Frontal cortex (tissue), 4 donors: ENCODE measurements at places on chromosomes 13 and 19.

GRCh38 chr13:50016444-50016843 is 1.2 kb downstream of the KCNRG start:
- DNase-seq = no peak

DNA sequence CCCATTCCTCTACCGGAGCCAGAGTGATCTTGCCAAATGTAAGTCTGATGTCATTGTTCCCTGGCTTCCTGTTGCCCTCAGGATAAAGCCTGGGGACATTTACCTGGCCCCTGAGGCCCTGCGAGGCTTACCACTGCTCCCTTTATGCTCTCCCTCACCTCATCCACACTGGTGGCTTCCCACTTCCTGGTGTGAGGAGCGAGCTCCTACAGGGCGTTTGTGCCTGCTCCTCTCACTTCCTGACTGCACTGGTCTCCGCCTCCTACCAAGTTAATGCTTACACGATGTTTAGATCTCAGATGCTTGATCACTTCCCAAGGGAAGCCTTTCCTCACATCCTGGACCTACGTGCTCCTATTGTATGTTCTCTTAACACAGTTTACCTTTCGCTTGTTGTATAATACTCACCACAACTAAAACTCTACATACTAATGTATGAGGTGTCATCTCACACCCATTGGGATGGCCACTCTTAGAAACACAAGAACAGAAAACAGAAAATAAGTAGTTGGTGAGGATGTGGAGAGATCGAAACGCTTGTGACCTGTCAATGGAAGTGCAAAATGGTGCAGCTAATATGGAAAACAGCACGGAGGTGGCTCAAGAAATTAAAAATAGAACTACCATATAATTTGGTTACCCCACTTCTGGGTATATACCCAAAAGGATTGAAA is 177.6 kb downstream of the SHISA2 start:
- no peak for DNase-seq

DNA sequence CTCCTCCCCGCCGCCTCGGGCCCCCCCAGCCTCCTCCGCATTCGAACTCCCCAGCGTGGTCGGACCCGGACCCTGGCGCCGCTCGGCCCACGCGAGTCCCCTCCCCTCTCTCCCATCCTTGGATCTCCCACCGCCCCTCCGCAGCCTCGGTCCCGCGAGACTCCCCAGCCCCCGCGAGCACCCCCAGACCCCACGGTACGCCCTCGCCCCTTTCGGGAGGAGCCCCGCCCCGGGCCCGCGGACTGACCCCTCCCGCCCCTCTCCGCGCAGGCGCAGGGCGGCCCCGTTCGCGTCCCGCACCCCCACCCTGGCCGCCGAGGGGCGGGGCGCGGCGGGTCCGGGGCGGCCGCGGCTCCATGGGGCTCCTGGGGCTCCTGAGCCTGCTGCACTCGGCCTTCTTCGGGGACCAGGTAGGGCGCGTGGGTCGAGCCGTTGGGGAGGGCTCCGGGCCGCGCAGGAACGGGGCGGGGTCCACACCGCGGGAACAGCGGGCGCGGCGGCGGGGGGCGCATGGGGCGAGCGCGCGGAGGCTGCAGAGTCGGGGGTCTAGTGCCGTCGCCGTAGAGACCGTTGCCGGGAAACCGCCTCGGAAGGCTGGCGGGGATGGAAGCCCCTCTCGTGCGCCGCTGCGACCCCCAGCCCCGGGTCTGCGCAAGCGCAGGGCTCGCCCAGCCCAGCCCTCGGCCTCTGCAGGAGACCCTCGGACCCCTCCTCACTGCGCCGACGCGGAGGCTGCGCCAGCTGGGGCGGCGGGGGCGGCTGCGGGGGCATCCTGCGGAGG is 3.8 kb upstream of the APC2 start:
- DNase-seq = peak; percentile 84

DNA sequence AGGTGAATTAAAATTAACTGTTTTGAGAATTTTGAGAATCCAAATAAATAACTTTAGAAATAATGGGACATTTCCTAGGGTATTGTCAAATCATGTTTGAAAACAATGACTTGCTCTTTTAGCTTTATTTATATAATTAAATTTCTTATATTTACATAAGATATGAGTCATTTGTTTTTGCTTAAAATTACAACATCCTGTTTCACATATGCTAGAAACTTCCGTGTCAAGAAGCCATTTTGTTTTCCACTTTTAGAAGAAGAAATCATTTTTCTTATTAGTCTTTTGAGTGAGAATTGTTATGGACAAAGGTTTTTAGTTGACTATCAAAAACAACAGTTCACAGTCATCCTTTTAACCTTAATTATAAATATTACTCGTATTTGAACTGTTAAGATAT is 48.2 kb downstream of the DPY19L3 start:
- DNase-seq = no peak

DNA sequence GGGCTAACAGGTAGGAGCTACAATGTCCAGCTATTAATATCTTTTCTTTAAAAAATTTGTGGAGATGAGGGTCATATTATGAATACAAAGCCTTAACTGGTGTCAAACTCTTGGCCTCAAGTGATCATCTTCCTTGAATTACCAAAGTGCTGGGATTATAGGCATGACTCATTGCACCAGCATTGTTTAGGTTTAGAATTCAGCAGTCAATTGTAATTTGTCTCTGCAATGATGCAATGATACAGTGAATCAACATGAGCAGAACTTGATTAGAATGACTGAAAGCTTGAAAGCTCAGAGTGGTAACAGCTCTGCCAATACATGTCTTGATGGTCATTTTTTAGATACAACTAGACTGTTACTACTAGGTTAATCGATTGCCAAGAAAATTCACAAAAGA is 752.8 kb upstream of the MIR17HG start:
- DNase-seq = no peak

DNA sequence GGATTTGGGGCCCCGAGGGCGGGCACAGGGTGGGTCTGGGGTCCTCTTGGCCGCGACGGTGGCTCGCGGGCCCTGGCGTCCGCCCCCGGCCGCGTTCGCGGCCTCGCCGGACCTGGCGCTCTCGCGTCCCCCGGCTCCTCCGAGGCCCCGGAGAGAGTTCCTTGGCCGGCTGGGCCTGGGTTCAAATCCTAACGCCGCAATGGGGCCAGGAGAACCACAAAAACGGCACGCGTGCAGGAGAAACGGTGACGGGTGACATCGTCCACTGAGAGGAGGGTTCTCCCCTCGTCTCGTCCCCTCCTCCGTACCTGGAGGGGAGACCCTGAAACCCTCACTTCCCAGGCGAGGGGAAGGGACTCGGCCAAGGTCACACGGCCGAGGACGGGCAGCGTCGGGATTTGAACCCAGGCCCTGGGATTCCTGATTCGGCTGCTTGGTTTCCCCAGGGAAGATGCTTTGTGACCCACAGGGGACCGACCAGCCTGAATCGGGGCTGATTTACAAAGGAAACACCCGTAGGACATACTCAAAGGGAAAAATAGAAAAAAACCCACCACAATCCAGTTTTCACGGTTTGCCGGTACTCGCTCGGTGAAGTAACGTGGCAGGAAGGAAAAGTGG is 624 bp downstream of the SAFB start:
- no peak for DNase-seq

GRCh38 chr13:26895808-26896466 is 135.4 kb upstream of the GPR12 start:
- DNase-seq = no peak

DNA sequence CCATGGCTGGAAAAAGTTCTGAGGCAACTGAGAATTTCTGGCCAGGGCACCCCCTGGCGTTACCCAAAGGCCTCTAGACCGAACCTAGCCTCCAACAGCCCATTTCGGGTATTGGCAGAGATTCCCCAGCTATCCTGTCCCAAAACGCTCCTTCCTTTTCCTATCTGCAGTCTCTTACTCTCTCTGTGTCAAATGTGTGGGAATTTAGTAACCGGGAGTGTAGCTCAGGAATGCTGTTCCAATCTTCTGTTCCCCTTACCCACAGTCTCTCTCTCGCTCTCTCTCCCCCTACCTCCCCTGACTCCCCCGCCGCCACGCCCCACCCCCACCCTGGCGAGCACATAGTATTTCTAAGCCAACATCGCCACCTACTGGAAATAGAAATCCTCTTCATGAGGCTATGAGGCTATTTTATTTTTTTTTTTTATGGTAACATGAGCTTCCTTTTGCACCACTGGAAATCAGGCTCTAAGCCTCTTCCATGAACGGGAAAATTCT is 27.0 kb downstream of the OXGR1 start:
- no peak for DNase-seq

GRCh38 chr13:23159760-23160637 is 20.8 kb upstream of the SGCG start:
- no peak for DNase-seq

DNA sequence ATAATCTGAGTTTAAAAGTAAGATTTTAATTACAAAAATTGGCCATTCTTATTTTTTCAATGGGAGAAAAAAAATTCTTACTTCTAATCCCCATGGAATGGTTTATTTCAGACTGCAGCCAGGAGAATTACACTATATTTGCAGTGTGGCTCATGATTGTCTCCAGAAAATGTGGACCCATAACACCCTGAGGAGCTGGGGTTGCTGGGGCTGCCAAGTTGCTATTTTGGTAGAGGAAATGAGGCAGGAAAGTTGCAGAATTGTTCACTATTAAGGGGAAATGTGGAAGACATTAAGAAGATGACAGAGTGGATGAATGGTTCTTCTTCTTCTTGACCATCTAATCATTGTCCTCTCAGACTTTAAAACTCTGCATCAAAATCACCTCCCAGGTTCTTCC is 4.6 kb upstream of the SCEL start:
- no peak for DNase-seq

DNA sequence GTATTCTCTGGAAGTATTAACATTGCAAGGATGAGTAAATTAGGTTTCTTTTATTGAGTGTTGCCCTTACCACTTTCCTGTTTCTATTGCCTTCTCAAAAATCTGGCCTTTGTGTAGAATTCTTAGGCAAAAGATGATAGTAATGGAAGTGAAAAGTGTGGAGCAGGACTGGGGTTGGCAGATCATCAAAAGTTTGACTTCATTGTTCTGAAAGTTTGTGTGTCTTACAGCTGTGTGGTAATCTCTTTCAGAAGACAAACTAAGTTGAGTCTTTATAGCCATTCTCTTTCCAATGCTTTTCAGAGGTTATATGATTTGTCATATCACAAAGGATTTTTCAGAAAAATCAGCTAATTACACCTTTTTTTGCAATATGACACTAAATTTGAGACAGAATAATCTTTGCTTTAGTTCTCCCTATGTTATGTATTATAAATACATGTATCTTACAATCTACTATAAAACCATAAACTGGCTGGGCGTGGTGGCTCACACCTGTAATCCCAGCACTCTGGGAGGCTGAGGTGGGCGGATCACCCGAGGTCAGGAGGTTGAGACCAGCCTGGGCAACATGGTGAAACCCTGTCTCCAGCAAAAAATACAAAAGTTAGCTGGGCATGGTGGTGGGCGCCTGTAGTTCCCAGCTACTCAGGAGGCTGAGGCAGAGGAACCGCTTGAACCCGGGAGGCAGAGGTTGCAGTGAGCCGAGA is 8.7 kb upstream of the KCNRG start:
- no peak for DNase-seq

DNA sequence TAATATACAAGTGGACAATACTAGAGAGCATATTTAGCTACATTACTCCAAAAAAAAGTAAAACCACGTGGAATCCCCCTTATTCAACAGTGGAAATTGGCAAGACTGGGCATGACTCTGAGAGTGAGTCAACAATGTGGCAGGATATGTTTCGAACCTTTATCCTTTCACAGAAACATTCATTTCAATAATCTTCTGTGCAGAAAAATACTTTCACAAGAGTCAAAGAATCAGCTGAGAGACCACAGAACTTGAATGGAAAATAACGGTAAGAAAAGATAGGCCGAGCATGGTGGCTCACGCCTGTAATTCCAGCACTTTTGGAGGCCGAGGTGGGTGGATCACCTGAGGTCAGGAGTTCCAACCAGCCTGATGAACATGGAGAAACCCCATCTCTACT is 25.1 kb upstream of the CD70 start:
- no peak for DNase-seq

- no peak for DNase-seq
Measured at GRCh38 chr19:49552749-49553148, 24.9 kb downstream of the RCN3 start.

DNA sequence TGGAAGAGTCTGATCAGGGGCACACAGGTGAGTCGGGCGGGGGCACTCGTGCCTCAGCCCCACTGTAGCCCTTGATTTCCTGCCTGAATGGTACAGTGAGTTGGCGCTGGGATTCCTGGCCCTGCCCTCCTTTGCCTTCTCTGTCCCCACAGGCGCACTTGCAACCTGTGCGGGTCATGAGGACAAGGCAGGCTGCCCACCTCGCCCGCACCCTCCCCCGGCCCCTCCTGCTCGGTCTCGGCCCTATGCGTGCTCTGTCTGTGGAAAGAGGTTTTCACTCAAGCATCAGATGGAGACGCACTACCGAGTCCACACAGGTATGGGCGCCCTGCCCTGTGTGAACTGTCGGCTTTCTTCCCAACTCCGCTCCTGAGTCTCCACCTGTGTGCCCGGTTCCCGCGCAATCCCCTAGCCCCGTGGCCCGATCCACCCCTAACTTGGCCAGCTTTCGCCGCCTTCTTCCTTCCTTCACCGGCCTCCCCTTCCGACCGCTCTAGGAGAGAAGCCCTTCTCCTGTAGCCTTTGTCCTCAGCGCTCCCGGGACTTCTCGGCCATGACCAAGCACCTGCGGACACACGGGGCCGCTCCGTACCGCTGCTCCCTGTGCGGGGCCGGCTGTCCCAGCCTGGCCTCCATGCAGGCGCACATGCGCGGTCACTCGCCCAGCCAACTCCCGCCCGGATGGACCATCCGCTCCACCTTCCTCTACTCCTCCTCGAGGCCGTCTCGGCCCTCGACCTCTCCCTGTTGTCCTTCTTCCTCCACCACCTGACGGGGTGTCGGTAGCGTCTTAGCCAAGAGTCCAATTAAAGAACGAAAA is 1.6 kb upstream of the KMT2B start:
- DNase-seq = no peak

DNA sequence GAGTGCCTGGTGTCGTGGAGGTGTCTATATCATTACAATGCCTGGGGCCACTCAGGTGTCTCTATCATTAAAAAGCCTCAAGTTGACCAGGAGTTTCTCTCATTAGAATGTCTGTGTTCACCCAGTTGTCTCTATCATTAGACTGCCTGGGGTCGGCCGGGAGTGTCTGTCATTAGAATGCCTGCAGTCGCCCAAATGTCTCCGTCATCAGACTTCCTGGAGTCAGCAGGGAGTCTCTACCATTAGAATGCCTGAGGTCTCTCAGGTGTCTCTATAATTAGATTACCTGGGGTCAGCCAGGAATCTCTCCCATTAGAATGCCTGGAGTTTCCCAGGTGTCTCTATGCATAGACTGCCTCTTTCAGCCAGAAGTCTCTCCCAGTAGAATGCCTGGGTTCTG is 1477.6 kb downstream of the UQCRFS1 start:
- DNase-seq = no peak

DNA sequence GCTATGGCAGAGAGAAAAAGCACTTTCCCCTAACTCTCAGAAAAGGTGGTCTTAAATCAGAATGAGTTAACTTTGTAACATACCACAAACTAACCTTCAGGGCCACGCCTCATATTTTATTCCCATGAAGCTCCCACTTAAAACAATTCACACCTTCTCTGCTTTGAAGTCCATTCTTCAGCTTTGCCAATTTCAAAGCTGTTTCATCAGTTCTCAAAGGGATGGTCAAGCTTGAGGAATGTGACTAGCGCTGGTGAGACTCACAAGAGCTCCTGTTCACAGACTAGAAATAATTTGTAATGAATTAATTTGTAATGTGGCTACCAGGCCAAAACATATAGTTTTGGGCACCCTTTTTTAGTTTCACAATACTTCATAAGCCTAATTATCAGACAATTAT is 68.2 kb downstream of the STK24 start:
- DNase-seq = no peak
